ENCODE measurements at places on chromosomes 5 and 9.

DNA sequence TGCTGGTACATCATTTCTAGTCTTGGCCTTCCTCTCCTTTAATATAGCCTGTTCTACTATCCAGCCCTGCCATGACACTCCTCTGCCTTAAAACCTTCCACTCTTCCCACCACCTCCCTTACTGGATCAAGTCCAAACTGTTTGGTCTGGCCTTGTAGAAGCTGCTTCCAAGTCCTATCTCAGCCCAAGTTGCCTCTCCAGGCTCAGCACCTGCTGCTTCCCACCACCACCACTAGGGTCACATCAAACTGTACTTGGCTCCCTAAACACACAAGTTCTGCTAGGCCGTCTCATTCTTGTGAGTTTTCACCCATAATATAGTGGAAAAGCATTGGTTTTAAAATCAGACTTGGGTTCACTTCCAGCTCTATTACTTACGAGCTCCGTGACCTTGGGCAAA lies 1.4 kb downstream of the NDUFA8 start:
- peak; percentile 7 for DNase-seq

- DNase-seq, result no peak
These were observed 87.5 kb downstream of the DAB2IP start for GRCh38 chr9:121738968-121739367.

GRCh38 chr5:23223846-23224245 lies 283.6 kb upstream of the PRDM9 start:
- DNase-seq, result no peak

GRCh38 chr5:120552638-120553037 lies 88.5 kb downstream of the PRR16 start:
- no peak for DNase-seq

- DNase-seq, result no peak
These were observed 551 bp downstream of the PCDHB6 start for GRCh38 chr5:141150224-141150992.

DNA sequence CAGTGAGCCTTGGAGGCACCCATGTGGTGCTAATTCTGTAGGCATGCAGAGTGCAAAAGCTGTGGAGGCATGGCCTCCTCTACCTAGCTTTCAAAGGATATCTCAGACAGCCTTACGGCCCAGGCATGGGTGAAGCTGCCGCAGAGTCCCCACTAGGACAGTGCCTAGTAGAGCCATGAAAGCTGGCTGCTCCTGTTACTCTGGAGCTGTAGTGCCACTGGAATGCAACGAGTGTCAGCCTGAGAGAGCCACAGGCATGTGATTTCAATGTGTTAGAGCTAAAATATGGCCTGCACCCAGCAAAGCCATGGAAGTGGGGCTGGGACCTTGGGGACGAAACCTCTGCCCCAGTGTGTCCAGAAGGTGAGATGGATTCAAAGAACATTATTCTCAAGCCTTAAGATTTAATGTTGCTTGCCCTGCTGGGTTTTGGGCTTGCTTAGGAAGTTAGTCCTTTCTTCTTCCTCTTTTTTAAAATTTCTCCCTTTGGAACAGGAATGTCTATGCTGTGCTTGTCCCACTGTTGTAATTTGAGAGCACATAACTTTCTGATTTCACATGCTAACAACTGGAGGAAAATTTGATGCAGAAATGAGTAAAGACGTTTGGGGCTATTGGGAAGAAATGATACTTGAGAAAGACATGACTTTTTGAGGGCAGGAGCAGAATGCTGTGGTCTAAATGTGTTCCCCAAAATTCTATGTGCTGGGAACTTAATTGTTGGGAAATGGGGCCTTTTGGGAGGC lies 298.4 kb downstream of the PSAT1 start:
- no peak for DNase-seq

DNA sequence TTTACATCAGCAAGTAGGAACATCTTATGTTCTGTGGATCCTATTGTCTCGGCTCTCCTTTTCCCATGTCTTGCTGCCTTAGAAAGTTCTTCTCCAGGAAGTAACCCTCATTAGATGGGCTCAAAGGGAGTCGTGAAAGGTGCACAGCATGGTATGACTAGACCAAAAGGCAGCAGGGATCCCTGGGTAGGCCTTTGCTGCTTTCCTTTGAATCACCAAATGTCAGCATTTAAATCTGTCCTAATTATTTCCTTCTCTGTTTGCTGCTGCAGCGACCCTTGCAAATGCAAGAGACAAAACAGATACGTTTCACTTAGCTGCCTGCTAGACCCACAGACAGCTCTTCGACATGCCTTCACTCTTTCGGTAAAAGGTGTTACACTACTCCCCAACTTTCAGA lies 218.4 kb downstream of the ACTL7B start:
- DNase-seq, result no peak

- no peak for DNase-seq
These were observed 69.2 kb upstream of the NEURL1B start for GRCh38 chr5:172571892-172572291.

GRCh38 chr5:36418152-36418979 lies 116.7 kb upstream of the RANBP3L start:
- no peak for DNase-seq

- no peak for DNase-seq
These were observed 83.2 kb upstream of the MYO10 start for GRCh38 chr5:17019324-17019723.

DNA sequence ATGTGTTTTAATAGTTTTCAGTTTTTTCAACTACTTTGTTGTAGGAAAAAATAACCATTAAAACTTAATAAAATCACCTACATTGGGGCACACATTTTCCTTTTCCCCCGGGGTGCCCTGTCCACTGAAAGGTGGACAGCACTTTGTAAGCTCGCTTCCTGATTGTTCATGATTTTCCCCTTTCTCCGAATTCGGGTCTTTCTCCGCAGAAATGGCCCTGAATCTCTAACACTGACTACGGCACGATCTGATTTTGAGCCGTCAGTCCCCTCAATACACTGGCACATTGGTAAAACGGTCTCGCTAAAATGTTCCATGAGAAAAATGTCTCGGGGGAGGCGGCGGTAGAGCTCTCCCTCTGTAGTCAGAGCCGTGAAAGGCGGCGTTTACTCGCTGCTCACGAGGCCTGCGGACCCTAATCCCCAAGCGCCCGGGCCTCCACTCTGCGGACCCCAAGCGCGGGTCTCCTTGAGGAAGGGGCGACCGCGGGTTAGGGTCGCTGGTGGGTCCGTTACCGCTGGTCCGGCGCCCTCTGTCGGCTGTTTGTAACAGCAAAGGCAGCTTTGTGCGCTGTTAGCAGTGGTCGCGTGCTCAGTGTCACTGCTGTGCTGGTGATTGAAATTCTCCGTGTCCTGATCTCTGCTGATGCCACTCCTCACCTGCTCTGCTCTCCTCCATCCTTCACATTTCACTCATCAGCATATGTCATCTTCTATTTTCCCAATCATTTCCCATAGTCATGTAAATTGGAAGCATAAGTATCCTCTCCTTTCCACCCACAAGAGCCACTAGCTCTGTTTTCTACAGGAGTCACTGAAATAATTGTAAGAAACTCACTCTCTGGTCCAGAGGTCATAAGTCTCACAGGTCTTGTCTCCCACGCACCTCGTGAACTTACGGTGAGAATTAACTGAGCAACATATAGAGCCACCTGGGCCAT lies 10.8 kb upstream of the IFNA2 start:
- DNase-seq, result peak; percentile 41
